ENCODE measurements at places on chromosomes 2 and 18.

- DNase-seq = no peak
These were observed 3.5 kb downstream of the RND3 start for GRCh38 chr2:150484006-150484405.

- DNase-seq = no peak
These were observed 152.7 kb downstream of the CERS6 start for GRCh38 chr2:168608796-168609195.

GRCh38 chr18:51531501-51531900, 334.0 kb upstream of the MEX3C start:
- no peak for DNase-seq

- DNase-seq = no peak
These were observed 59.7 kb upstream of the PMAIP1 start for GRCh38 chr18:59839931-59840685.

GRCh38 chr2:231341100-231341499, 54.4 kb upstream of the B3GNT7 start:
- no peak for DNase-seq

- DNase-seq = no peak
These were observed 229.7 kb upstream of the SP5 start for GRCh38 chr2:170485254-170486026.

DNA sequence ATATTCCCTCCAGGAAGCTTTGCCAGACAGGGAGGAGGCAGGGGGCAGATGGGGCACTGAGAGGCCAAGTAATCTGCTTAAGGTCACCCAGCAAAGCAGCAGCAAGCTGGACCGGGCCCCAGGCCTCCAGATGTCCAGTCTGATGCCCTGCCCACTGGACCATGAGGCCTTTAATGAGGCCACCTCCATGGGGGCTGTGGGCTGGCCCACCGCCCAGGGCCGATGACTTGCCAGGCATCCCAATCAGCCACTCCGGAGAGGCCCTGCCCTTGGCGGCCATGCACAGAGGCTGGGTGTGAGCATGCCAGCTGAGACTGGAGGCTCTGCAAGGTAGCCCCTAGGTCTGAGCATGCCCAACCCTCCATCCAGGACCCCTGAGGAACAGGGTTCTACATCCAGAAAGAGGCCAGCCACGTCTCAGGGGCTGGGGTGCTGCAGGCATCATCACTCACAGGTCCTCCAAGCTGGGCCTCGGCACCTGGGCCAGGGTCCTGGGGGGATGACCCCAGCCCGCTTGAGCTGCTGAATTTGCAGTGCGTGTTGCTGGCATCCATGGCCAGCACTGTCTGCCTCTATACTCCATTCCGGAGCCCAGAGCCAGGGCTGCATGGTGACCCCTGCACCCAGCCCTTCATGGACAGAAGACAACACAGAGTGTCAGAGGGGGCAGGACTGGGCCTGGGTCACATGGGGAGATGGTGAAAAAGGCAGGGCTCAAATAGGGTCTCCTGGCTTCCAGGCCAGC, 164.2 kb downstream of the INHBB start:
- DNase-seq = no peak

GRCh38 chr2:37944268-37944667, 19.2 kb downstream of the RMDN2 start:
- DNase-seq = no peak

DNA sequence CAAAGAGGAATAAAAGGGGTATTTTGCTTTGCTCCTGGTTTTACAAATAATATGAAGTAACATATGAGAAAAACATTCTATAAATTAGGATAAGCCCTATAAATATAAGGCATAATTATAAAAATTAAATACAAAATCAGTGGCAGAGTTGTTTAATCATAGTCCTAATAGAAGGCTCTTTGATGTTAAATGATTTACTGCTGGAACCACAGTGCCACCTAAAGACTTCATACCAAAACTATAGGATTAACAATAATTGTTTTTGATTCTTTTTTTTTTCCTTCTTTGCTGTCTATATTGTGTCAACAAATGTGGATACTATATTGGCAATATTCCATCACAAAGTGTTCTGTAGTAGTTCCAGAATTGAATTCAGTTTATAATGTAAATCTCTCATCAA, 837.7 kb upstream of the SLC39A10 start:
- no peak for DNase-seq

GRCh38 chr2:102449370-102449974, 23.6 kb upstream of the SLC9A4 start:
- no peak for DNase-seq

- no peak for DNase-seq
These were observed 384.6 kb downstream of the STK39 start for GRCh38 chr2:167862782-167863181.

DNA sequence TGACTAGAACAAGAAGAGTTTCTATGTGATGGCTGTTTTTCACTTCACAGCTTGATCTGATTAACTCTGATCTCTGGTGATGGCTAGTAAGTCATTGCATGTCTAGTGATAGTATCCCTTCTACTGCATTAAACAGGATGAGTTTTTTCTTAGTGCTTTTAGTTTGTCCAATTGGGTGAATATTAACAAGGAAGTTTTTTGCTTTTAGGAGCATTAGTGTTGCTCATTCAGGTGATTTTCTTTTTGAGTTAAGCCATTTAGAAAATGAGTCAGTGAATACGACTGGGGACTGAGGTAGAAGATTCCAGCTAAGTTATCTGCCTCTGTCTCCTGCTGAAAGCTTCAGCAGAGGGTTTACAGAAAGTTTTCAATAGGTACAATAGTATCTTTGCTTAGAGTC, 306.7 kb downstream of the PIK3C3 start:
- DNase-seq = no peak

DNA sequence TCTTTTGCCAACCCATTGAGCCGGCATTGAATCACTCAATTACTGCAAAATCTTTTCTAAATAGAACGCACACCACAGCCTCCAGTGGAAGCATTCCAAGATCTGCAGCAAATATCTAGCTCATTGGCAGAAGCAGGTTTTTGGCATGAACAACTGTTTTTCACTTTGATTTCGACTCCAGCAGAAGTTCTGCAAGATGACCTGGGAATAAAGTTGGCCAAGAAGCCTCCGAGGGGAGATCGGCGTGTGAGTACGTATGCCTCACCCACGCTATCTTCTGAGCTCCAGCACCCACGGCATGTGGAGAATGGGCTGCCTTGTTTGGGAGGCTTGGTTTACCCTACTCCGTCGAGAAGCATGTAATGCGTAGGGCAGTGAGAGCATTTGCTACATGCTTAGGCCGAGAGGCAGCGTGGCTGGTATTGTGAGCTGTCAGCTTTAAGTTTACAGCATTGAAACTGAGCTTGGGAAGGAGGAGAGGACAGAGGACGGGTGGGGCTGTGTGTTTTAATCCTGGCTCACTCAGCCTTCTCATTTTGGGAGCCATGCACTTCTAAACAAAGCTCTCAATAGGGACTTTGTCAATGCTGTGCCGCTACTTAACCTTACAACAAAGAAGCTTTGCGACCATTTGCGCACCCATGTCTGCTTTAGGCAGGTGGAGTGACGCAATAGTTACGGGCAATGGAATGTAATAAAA, 10.5 kb downstream of the PCARE start:
- no peak for DNase-seq

GRCh38 chr2:53021292-53021691, 746.3 kb upstream of the CHAC2 start:
- DNase-seq = no peak

DNA sequence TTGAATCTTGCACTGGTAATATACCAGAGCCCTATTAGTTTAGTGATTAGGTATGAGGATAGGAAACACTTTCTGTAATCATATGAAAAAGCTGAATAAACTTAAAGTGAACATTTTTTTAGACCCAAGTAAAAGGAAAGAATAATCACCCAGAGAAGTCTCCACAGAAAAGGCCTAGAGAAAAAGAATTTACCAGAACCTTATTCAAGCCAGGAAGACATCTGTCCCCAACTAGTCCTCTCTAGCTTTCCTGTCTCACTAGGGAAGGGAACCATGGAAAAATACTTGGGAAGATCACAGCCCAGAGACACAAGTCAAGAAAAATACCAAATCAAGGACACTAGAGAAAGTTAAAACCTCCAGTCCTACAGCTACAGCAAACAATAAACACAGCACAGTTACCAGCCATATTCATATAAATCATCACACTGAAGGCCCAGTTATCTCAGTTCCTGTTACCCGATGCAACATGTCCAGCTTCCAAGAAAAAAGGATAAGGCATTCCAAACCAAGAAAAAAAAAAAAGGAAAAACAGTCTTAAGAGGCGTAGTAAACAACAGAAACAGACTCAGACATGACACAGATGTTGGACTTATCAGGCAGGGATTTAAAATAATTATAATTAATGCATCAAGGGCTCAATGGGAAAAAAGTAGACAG, 461.5 kb downstream of the IRS1 start:
- DNase-seq = no peak

DNA sequence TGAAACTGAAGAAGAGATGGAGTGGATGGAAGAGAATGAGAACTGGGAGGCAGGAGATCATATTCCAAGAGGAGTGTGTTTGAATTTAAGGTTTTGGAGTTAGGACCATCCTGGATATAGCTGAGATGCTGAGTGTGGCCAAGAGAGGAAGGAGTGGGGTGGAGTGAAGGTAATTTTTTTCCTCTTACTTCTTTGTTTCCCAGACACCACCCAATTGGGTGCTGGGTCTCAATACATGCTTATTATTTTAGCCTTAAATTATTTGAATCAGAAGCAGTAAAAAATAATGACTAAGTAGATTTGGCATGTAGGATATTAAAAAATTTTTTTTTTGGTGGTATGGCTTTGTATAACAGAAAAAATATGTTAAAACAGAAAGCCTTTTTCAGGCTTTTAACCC, 39.3 kb downstream of the PMAIP1 start:
- no peak for DNase-seq

DNA sequence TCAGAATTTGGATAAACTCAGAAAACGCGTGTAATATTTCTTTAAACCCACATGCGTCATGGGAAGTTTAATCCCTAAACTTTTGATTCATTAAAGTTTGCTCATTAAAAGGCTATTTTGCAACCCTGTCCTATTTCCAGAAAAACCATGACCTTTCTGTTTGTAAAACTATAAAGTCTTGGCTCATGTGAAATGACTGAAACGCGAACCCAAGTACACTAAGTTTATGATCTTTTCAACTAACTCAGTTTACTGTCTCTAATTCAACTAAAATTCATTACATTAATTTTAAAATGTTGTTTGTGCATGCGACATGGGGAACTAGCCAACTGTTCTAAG, 3.9 kb upstream of the RPL31 start:
- no peak for DNase-seq

- DNase-seq = no peak
These were observed 369.7 kb downstream of the EPHA4 start for GRCh38 chr2:221202431-221202830.

DNA sequence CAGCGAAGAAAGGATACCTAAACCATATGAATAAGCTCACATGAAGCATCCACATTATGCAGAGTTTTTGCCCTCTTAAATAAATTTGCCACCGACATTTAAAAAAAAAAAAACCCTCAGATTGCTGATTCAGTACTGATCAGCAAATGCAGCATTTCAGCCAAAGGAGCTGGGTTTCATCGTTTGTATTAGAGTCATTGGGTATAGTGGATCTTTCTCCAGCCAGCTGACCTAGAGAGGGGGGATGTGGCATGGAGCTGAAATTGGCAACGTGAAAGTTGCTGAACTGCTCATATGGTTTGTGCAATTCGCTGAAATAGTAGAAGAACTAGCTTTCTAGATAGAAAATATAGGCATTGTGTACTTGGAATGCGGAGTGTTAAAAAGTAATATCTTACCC, 73.5 kb upstream of the ZNF397 start:
- no peak for DNase-seq

DNA sequence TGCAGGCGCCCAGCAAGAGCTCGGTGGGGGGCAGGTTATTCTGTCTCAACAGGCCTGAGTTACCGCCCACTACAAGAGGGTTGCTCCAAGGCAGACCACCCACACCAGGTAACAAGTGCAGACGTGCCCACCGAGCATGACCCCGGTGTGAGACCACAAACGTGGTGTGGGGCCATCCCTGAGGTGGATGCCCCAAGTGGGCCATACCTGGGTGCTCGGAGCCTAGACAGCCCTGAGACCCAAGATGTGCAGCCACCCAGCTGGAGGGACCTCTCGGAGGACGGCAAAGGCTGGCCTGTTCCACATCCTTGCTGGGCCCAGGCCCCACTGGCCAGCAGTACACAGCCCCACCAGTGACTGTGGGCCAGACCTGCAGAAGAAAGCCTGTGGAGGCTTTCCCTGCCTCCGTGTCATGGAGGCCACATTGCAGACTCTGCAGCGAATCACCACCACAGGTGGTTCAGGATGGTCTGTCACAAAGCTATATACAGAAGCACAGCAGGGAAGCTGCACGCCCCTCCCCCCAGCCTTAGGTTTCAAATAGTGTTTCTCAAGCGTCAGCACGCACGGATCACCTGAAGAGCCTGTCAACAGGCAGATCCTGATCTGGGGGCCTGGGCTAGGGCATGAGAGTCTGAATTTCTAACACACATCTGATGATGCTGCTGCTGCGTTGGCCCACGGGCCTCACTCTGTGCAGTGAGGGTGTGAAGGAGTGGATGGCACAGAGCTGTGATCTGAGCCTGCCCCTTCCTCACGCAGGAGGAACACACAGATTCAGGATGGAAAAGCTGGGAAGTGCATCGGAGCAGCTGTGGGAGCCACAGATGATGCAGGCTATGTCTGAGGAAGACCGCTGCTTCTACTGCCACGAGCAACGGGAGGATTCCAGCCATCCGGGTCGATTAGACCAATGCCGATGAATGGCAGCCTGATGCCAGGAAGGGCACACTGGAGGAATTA, 96.8 kb downstream of the UXS1 start:
- DNase-seq = no peak

- no peak for DNase-seq
These were observed 23.4 kb downstream of the ZAP70 start for GRCh38 chr2:97736608-97737330.

DNA sequence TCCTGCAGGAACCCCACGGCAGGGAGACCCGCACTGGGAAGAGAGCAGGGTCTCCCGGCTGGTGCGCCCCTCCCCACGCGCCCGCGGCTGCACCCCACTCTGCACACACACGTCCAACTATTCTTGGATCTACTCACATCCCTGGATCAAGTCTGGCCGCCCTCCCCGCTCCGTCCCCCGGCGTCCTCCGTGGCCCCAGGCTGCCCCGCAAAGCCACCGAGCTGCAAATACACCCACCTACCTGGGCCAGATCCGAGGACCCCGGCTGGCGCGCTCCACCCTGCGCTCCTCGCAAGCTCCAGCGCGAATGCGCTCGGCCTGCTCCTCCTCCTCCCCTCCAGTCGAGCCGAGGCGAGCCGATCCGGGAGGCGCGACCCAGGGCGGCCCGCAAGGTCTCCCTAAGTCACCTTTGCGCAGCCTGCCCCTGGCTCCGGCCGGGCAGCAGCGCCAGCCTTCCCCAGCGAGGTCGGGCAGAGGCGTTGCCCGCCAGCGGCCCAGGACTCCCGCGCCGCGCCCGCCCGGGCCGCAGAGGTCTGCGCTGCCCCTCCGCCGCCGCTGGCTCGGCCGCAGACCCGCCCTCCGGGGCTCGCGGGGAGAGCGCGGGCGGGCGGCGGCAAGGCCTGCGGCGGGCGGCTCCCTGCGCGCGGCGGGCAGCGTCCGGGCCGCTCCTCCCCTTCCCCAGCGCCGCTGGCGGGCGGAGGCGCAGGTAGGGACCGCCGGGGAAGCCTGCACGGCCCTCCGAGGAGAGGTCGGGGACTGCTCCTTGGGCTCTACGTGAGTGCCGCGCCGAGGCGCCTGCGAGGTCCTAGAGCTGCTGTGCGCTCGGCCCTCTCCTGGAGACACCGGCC, 126.0 kb downstream of the OSBPL1A start:
- peak; percentile 37 for DNase-seq
